ENCODE measurements at places on chromosomes 6 and 20. TPM values are rescaled to one million over a fixed set of nuclear protein-coding genes. Genes with fewer than 3 reads are reported as not detected.
A peak's percentile ranks its signal among the peaks of the same experiment; 100 is the strongest.

DNA sequence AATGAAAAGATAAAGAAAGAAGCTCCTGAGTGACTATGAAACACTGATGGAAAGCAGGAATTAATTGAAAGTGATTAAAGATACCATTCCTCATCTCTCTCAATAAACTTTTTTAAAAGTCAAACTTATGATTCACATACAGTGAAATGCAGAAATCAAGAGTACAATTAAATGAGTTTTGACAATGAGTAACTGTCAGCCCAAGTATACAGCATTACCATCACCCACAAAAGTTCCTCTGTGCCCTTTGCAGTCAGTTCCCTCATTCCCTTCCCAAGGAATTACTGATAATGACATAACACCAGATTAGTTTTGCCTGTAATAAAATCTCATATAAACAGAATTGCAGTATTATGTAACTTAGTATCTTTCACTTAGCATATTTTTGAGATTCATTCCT, 44.5 kb downstream of the ATG5 start:
- no peak for DNase-seq

The PRDM13 gene
- total RNA-seq: not detected

The WFDC12 gene
- not detected for total RNA-seq

GRCh38 chr20:50085481-50086365, 27.2 kb downstream of the UBE2V1 start:
- DNase-seq: peak; percentile 34

- DNase-seq: no peak
Observed at GRCh38 chr20:20719411-20719810, 7.0 kb upstream of the RALGAPA2 start.

- peak; percentile 29 for DNase-seq
Observed at GRCh38 chr6:29792123-29793035, 35.2 kb upstream of the HLA-G start.

The RSPH4A gene
- total RNA-seq: 0.42 TPM

DNA sequence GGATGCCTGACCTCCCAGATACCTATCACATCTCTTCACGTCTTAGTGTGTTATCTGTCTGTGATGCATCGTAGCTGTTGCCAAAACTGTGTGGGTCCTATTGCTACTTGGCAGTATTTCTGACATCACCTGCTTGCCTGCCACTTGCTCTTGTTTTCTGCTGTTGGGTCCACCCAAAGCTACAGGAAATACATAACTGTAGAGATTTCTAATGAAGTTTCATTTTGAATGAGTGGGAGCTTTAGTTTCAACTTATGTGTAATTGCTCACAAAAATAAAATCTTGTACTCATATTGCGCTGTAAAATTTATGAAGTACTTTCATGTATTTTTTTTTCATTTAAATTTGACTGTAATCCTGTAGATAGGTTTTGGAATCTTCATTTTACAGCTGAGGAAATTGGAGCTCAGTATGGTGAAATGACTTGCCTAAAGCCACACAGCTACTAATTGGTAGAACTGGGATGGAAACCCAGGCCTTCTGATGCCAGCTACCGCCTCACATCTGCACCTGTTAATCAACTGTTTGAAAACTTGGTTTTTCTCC, 113.6 kb upstream of the MAN1A1 start:
- DNase-seq: no peak

DNA sequence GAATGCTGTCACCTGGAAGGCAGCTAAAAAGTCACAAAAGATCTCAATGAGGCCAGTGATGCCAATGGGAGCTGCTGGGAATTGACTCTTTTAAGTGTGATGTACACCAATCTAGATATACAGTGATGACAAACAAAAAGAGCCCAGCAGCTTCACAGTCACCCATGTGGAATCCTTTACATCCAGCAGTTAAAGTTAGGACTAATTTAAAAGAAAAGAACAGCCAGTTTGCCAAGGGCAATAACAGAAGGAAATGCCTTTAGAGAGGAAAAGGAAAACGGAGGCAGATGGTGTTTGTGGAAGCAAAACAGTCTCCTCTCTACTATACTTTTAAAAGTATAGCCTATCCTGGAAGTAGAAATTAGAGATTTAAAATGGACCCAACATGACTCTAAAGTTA, 873.5 kb downstream of the EPHA7 start:
- DNase-seq: no peak

The SYCP2 gene
- total RNA-seq: 4.2 TPM

The KHDRBS2 gene
- 0.21 TPM for total RNA-seq

DNA sequence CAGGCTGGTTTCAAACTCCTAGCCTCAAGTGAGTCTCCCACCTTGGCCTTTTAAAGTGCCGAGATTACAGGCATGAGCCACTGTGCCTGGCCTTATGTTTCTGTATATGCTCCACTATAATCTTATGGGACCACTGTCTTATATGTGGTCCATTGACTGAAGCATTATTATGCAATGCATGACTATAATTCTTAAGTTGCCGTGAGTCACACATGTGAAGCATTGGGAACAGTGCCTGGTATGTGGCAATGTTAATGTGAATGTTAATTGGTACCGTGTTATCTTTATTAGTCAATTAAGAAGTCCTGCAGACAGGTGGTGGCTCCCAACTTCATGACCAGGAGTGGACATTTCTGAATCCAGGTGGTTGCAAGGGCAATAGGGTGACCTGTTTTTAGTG, 14.7 kb upstream of the ASXL1 start:
- no peak for DNase-seq

The CRISP2 gene
- not detected for total RNA-seq

DNA sequence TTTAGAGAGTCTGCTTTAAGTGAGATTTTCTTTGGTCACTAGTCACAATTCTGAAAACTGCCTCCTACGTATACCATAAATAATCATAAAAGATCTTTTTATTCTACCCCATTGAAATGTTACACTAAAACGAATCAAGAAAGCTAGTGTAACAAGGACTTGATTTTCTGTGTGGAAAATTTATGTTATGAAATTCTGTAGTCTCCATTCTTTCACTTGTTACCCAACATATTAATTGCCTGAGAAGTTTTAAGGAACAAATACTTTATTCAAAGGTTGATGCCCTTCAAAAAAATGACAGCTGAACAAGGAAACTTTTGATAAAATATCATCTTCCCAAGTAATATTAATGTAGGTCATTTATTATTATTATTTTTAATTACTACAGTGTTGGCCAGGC, 13.3 kb upstream of the HBS1L start:
- DNase-seq: no peak

GRCh38 chr20:36745234-36745926, 510 bp downstream of the NDRG3 start:
- no peak for DNase-seq

DNA sequence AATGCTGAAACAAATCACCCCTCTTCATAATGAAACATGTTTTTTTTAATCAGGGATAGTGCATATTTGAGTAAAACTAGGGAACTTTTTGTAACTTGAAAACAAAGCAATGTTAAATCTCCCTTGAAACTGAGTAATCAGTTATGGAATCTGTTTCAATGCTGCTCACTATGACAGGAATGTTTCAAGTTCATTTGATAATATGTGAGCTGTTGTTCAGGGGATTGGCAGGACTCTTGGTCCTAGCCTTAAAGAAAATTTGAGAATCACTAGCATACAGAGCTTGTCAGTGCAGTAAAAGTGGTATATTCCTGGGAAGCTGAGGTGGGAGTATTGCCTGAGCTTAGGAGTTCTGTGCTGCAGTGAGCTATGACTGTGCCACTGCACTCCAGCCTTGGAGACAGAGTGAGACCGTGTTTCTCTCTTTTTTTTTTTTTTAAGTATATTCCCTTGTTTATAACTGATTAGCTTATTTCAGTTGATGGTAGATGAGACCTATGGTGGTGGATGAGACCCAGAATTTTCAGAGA, 21.6 kb upstream of the CALHM6 start:
- no peak for DNase-seq

- no peak for DNase-seq
Observed at GRCh38 chr6:105838171-105838570, 248.0 kb upstream of the PRDM1 start.

The SRC gene
- total RNA-seq: 36.9 TPM

GRCh38 chr20:44215125-44215524, 4.6 kb upstream of the OSER1 start:
- peak; percentile 64 for DNase-seq

DNA sequence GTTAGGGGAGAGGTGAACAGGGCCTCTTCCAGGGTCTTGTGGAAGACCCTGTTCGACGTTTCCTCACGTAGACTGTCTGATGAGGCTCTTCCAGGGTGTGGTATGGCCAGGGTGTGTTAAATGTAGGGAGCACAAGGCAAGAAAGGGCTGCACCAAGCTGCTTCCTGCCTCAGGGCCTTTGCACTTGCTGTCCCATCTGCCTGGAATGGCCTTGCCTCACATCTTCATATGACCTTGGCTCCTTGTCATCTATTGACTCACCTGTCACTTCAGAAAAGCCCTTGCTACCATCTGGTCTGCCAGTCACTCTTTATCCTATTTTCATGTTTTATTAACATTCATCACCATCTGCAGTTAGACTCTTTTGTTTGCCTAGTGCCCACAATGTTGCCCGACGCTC, 31.0 kb downstream of the E2F3 start:
- no peak for DNase-seq
